ENCODE measurements at places on chromosomes 12 and 14.
A peak's percentile ranks its signal among the peaks of the same experiment; 100 is the strongest.

GRCh38 chr12:94671917-94672316 lies 21.6 kb upstream of the TMCC3 start:
- DNase-seq = no peak

GRCh38 chr12:27209257-27209910 lies 34.7 kb upstream of the STK38L start:
- DNase-seq = no peak

DNA sequence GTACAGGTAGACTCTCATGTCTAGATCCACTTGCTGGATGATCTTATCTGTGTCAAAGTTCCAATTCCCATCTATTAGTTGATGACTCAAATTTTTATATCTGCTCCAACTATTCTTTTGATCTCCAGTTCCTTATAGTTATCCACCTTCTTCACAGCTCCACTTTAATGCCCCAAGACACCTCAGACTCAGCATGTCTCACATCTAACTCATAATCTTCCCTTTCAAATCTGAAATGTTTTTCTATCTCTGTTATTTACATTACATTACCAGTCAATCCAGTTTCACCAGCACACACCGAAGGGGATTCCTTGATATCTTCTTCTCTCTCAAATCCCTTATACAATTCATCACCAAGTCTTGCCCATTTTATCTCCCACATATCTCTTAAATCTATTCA lies 3.7 kb upstream of the METAP2 start:
- DNase-seq = no peak

DNA sequence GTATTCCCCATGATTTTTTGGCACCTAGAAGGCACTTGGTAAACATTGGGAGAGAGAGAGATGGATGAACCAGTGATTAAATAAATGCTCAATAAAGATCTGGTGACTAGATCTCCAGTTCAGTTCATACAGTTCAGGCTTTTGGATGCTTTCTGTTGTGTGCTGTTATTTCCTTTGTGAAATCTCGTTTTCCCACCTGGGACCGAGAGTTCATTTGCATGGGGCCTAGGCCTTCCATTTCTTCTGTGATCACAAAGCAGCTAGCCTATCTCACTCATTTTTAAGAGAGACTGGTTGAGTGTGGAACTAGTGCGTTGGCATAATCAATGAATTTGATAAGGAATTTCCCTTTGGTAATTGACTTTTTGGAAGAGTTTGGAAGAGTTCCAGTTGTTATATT lies 104.0 kb downstream of the VRK1 start:
- DNase-seq = no peak

GRCh38 chr12:104605685-104606084 lies 148.9 kb downstream of the CHST11 start:
- no peak for DNase-seq

DNA sequence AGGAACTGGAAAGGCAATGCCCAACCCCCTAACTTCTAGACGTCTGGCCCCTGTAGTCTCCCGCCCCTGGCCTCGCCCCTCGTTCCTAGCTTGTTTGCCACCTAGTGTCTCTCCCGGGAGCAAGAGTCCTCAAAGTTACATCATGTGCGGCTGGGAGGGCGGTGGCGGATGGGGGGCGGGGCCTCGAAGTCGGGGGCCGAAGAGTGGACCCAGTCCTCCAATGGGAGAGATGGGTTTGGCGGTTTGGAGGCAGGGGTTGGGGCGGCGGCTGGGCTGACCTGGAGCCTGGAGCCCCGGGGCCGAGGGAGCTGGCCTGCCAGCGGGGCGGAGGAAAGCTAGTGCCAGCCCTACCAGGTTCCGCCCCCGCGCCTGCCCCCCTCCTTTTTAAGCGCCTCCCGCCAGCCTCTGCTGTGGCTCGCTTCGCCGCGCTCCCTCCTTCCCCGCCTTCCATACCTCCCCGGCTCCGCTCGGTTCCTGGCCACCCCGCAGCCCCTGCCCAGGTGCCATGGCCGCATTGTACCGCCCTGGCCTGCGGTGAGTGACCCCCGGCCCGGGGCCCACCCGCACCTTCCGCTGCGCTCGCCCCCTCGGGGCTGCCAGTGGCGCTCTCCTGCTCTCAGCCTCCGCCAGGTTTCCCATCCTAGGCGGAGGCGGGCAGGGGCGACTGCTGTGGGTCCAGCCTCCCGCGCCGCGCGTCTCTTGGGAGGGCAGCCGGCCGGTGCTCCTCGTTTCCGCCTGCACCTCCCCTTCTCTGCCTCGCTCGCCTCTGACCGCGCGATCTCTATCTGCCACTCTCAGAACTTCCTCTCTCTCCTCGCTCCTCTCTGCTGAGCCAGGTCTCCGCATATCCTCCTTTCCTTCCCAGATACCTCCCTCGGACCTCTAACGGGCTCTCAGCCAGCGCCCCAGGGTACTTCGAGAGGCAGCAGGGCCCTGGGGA lies at the start of gene PCK2:
TSS of gene PCK2 (plus strand) at position 411 of the 940 bp plus-strand sequence. CDS start at position 506, 95 bp downstream.
- peak; percentile 88 for DNase-seq

DNA sequence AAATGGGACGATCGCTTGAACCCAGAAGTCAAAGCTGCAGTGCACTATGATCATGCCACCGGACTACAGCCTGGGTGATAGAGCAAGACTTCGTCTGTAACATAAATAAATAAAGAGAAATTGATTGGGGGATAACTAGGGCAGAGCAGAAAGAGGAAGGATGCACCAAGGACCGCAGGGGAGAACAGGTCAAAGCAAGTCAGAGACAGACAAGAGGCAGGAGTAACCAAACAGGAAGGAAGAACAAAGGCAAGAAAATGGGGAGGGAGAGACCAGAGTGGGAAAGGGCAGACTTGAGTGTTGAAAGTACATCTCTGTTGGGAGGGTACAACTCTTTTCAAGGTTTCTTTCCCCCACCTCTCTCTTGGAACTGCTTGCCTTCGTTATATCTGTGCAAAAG lies 50.8 kb upstream of the ELK3 start:
- no peak for DNase-seq

Measured in stimulated activated naive CD8-positive, alpha-beta T cell treated with anti-CD3 and anti-CD28 coated beads, Interleukin-15, amount 100 ng/mL, for 72 hours (primary cell).